ENCODE measurements at places on chromosomes 6 and 20. TPM values are rescaled to one million over a fixed set of nuclear protein-coding genes. Genes with fewer than 3 reads are reported as not detected.

CLVS2 gene
- 70.1 TPM for total RNA-seq

PI3 gene
- total RNA-seq = not detected

MROH8 gene
- total RNA-seq = 4.4 TPM

EBF4 gene
- total RNA-seq = 24.1 TPM

PI16 gene
- not detected for total RNA-seq

CST3 gene
- total RNA-seq = 64.5 TPM

PHACTR1 gene
- total RNA-seq = 90.5 TPM

Measured in parietal lobe (tissue), 2 donors.